ENCODE measurements at places on chromosomes 11 and 22.

GRCh38 chr11:18091731-18092130, 14.2 kb downstream of the SAAL1 start:
- no peak for DNase-seq

DNA sequence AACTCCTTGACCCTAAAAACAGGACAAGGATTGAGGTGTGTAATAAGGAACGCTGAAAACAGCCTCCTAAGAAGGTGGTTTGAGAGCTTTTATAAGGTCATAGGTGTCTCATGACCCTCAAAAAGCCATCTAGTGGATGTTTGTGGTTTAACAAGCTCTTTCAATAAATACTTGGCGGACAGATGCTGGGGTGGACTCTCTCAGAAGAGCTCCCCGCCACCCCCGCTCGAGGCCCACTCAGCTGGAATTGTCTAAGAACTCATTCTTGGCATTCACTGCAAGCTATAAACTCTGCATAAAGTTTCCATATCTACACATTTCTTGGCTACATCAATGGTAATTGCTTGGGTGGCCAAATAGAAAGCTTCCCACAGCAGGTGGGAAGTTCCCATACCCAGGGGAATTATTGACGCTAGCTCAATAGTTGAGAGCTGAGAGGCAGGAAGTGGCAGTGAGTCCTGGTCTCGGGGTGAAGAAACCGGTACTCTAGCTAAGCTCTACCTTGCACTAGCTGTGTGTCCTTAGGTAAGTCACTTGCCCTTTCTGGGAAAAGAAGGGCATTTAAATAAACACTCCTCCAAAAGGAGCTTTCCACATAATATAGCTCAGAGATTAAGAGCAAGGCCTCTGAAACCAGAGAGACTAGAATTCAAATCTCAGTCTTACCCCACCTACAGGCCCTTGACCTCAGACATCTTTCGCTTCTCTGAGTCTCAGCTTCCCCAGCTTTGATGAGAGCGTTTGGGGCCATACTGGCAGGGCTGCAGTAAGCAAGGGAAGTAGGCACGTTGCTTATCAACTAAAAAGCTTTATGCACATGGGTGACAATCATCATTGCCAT, 6.4 kb downstream of the MS4A15 start:
- peak; percentile 60 for DNase-seq

- no peak for DNase-seq
Observed at GRCh38 chr22:42001706-42002105, 3.1 kb downstream of the WBP2NL start.

DNA sequence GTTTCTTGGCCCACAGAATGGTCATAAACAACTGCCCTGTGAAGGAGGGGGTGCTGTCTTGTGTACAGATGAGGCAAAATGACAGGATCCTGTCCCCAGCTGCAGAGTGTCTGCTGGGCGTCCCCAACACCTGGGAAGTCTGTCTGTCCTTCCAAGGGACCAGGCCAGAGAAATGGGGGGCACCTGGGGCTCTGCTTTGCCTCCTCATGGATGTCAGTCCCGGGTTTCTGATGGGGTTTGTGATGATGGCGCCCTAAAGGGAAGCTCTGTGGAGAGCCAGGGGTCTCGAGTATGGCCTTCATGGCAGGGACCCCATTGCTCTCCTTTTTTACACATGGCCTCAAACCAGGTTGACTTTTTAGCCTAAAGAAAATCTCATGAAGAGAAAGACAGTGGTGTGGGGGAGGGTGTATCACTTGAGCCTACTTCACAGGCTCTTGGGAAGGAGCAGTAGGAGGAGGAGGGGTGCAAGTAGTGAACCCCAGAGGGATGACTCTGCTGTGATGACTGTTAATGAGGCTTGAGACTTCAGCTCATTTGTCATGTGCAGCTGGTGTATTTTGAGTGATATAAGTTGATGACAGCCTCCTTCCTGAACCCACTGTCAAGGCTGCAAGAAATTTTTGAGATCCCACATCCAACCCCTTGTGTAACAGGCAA, 40.6 kb upstream of the TUB start:
- no peak for DNase-seq

DNA sequence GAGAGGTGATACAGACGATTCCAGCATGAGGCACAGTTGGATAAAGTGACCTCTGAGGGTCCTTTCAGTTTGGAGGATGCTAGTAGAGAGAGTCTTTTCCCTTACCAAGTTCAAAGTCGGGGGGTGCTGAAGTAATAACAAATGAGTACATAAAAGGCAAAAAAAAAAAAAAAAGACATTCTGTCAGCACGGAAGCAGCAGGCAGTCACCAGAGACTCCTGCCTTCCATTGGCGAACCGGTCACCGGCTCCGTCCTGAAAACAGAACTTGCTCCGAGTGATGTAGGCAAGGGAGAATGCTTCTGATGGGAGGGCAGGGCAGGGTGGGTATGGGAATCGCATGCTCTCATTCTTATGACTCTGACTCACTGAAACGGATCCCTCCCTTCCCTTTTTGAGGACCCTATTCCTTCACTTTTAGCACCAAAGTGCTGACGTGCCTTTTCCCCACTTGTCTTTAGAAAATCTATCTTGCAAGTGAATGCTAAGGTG, 65.9 kb downstream of the PRR5L start:
- peak; percentile 45 for DNase-seq

GRCh38 chr22:42611051-42611450, 3.6 kb downstream of the POLDIP3 start:
- no peak for DNase-seq

- no peak for DNase-seq
Observed at GRCh38 chr11:46472662-46472994, 81.1 kb upstream of the CHRM4 start.

GRCh38 chr11:15095736-15096228, 18.9 kb upstream of the INSC start:
- DNase-seq, result no peak

GRCh38 chr22:48940266-48941032, 887.2 kb downstream of the BRD1 start:
- DNase-seq, result no peak

Measured in hematopoietic multipotent progenitor cell treated with erythropoietin and hydrocortisone succinate and interleukin-3 and kit ligand, for 4 days (in vitro differentiated cells).